ENCODE measurements at places on chromosomes 3 and 15.
A peak's percentile ranks its signal among the peaks of the same experiment; 100 is the strongest.

GRCh38 chr3:141103067-141103466 lies 51.9 kb downstream of the SPSB4 start:
- no peak for DNase-seq

- DNase-seq, result no peak
Measured at GRCh38 chr3:185929192-185930151, 8.3 kb downstream of the TRA2B start.

- no peak for DNase-seq
Measured at GRCh38 chr3:189702066-189702646, 71.0 kb downstream of the TP63 start.

- peak; percentile 80 for DNase-seq
Measured at GRCh38 chr3:11591391-11592282, 52.1 kb downstream of the VGLL4 start.

DNA sequence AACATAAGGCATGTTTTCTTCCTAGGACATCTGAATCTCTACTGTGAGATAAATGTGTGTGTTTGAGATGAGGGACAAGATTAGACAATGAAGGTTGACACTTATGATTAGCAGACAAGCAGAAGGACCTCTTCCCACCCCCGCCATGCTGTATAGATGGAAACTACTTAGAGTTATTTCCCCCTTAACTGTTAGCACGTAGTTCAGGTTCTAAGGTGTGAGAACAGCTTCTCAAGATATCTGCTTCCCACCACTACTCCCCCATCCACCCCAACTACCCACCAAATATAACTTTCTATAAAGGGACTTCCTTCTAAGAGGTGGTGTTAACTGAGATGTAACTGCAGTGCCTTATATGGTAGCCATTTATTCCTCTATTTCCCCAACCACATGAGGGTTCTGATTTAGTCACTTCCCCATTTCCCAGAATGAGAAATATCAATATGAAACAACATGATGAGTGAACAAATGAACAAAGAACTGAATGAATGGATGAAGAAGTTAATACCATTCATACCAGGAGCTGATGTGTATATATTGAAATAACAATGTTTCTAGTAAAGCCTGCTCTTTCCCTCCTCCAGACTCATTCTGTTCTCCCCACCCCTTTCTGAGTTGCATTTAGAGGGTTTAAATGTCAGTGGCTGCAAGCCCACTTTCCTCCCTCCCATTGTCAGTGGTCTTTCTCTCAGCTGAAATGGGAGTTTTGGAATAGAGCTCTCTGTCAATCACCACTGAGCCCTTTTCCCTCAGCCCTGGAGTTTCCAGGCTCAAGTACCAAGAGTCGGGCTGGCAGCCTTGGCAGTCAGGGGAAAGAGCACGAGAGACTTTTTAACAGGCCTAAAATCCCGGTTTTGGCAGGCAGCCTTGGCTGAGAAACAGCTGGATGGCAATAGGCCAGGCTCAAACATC lies 7.7 kb upstream of the RFTN1 start:
- DNase-seq, result no peak

- DNase-seq, result no peak
Measured at GRCh38 chr3:177930771-177931170, 605.5 kb upstream of the KCNMB2 start.

DNA sequence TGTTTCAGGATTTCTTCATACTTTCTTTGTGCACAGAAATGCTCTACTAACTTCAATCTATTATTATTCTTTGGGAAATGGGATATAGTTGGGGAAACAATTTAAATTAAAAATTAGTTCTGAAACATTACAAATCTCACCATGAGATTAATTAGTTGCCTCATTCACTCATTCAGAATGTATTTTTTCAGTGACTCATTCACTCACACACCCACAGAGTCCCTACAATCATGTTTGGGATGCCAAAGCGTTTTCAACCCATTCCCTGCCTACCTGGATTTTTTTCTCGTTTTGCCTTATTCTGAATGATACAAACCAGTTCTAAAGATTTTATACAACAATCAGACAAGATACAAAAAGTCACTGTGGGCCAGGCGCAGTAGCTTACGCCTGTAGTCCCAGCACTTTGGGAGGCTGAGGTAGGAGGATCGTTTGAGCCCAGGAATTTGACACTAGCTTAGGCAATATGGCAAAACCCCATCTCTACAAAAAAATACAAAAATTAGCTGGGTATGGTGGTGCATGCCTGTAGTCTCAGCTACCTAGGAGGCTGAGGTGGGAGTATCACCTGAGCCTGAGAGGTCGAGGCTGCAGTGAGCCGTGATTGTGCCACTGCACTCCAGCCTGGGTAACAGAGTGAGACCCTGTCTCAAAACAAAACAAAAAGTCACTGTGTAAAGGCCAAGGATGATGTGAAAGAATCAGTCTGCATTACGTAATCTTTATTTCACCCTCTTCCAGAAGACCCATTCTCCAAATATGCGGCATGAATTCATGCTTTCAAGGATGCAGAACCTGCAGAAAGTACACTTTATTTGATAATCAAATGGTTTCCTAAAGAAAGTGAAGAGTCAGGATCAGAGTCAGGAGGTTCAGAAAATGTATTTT lies 34.8 kb upstream of the ARHGEF3 start:
- no peak for DNase-seq

GRCh38 chr3:192843723-192844485 lies 73.8 kb downstream of the MB21D2 start:
- DNase-seq, result no peak

GRCh38 chr3:157369727-157370421 lies 66.8 kb upstream of the PTX3 start:
- no peak for DNase-seq

DNA sequence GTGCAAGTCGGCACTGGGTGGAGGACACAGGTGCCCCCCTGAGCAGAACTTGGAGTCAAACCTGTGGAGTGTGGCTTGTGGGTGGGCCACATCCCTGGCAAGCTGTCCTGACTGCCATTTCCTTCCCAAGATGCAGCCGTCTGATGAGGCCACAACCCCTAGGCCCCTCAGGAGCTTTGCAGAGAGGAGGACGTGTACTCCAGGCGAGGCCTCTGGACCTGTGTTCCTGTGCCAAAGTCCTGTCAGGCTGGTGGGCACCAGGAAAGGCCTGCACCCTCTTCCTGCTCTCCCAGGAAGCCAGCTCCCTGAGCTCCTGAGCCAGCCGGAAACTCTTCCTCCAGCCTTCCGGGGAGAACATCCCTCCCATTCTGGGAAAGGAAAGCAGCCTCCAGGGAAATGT lies 48.5 kb downstream of the CMTM6 start:
- DNase-seq, result no peak

GRCh38 chr3:37229740-37230139 lies 55.4 kb upstream of the LRRFIP2 start:
- no peak for DNase-seq

DNA sequence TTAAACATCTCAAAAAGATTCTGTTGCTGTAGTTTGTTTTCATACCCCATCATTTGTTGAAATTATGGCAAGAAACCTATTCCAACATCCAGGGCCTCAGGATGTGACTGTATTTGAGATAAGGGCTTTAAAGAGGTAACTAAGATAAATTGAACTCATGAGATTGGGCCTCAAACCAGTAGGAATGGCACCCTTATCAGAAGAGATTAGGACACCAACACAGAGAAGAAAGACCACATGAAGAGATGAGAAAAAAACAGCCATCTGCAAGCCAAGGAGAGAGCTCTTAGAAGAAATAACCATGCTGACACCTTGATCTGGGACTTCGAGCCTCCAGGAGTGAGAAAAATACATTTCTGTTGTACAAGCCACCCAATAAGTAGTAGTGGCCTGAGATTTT lies 157.7 kb downstream of the CGGBP1 start:
- no peak for DNase-seq

GRCh38 chr15:41161336-41161735 lies 45.3 kb upstream of the INO80 start:
- no peak for DNase-seq

GRCh38 chr3:126114443-126115386 lies 30.8 kb upstream of the SLC41A3 start:
- no peak for DNase-seq
